CD4-positive, alpha-beta T cell (primary cell): ENCODE measurements at places on chromosomes 16 and 17. TPM values are rescaled to one million over a fixed set of nuclear protein-coding genes. Genes with fewer than 3 reads are reported as not detected.

DNA sequence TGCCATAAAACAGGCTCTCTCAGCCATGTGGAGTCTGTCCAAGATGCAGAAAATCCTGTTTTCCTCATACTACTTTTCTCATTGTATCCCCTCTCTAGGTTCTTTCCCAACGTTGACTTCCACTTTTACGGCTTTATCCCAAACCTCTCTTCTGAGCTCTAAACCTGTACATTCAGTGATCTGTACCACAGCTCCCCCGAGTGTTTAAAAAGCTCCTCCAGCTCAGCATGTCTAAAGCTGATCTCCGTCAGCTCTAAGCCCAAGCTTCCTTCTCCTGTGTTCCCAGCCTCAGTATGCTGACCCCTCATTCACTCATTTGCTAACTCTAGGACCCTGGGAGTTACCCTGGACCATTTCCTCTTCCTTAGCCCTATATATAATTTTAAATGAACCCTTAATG lies 144.6 kb downstream of the DNAH9 start:
- DNase-seq = no peak
- H3K27ac ChIP-seq = no peak overlapping the region
- H3K4me3 ChIP-seq = no peak overlapping the region
- no peaks in the 10 kb centered on the region for H3K36me3 ChIP-seq
- H3K4me1 ChIP-seq = no peaks in the 10 kb centered on the region

DNA sequence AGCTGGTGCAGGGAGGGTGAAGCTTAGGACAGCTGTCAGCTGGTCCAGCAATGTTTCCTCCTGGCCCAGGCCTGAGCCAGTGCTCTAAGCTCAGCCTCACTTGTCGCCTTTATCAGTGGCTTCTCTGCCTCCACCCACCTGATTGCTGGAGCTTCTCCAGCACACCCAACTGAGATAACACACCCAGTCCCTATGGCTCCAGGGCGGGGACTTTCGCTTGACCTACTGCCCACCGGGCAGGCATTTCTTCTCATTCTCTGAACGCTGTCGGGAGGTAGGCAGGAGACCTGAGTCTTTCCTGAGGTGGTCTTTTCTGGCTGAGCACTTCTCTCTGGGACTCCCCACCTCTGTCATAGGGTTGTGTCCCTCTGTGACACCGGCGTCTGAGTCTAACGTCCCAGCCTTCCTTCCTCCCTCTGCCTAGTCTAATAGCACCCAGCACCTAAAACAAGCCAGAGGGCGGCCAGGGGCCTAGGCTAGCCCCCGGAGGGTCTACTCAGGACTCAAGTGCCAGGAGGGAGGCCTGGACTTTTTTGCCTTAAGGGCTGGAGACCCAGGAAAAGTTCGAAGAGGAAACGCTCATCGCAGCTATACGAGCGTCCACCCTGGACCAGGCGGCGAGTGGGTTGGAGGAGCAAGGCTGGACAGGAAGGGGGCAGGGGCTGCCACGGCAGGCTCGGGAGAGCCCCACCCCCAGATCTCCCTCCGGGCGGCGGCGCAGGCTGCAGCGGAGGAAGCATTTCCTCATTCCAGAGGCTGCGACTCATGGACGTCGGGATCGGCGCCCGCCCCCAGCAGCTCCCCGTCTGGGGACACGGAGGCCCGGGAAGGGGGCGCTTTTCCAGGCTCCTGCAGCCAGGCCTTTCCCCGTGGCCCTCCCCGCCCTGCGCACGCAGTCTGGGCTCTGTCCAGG lies 756 bp downstream of the TAX1BP3 start:
- no peaks in the 10 kb centered on the region for H3K27me3 ChIP-seq
- peaks cover 6% of the 10 kb centered on the region for H3K36me3 ChIP-seq
- H3K4me3 ChIP-seq = peak overlapping the region; percentile 100
- DNase-seq = no peak

DNA sequence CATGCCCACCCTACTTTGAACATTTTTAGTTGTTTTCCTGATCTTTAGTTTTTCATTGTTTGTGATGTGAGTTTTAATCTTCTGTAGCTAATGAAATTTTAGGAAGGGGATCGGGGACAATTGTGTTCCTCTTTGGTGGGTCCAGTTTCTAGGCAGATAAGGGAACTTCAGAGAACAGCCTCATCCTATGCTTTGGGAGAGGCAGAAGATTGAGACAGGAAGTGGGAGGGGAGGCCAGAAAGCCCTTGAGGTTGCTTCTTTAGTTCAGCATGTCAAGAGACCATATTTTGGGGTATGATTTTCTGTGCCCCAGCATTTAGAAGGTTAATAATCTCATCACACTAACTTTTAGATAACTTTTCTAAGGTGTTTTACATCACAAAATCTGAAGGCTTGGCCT lies 191.0 kb downstream of the TANC2 start:
- H3K36me3 ChIP-seq = no peaks in the 10 kb centered on the region
- no peaks in the 10 kb centered on the region for H3K27me3 ChIP-seq
- no peak overlapping the region for H3K4me3 ChIP-seq

The C17orf67 gene
- 4.8 TPM for total RNA-seq
